ENCODE measurements at places on chromosomes 4 and X.

GRCh38 chr4:7264694-7265093, 72.4 kb downstream of the SORCS2 start:
- DNase-seq = no peak

DNA sequence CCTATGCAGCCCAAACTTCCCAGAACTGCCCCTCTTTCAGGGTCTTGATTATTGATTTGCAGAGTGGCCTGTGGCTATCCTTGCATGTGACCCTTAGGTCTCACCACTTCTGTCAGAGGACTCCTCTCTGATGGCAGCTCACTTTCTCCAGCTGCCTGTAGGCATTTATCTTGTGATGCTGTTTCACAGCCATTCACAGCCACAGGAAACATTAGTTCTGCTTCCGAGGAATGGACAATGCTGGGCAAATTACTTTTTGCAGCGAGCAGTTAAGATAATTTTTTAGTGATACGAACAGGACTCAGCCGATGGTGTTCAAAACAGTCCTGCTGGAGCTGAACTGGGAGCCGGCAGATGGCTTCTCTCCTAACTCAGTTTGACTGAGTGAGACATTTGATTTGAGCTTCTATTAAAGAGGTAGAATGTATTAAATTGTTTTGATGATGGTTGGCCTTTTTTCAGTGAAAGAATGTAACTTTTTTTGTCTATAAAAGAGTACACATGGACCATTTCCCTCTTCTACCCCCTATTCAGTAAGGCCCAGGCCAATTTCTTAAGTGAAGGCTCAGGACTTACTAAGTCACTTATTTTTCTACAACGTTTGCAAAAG, 58.4 kb upstream of the TMEM150C start:
- DNase-seq = no peak

GRCh38 chr4:42150653-42151567, 1.5 kb downstream of the BEND4 start:
- peak; percentile 18 for DNase-seq

DNA sequence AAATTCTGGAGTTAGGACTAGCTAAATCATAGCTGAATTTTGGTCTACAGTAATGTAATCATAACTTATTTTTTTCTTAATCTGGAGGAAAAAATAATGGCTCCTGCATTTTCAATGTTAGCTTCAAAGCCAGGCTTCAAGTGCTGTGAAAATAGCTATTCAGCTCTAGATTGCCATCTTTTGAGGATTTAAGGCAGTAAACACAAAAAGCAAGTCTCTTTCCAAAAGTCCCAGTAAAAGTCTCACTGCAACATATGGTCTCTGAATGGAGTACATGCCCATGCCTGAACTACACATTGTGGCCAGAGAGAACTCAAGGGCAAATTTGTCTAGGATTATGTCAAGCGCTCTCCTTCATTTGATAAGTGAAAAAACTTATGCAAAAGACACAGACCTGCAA, 720.9 kb downstream of the FSTL5 start:
- no peak for DNase-seq

DNA sequence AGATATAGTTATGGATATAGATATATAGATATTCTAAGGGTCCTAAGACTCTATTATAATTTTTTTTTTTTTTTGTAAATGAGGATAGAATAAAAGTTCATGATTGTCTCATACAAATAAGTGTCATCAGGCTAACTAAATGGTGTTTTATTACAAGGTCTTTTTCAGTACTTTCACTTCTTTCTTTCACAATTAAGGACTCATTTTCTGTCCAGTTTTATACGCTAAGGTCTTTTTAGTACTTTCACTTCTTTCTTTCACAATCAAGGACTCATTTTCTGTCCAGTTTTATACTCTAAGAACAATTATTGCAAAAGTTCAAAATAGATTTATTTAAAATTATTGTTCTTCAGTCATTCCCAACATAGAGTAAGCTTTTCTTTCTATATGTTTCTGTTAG, 32.7 kb downstream of the RUFY3 start:
- DNase-seq = no peak

- peak; percentile 63 for DNase-seq
Observed at GRCh38 chr4:173752610-173753230, 222.7 kb upstream of the HAND2 start.

All from suppressor macrophage treated with lipopolysaccharide for 1 hour (primary cell).